CD4-positive, alpha-beta T cell treated with Interleukin-17A for 1 hour (primary cell): ENCODE measurements at places on chromosomes 5 and 9.
A peak's percentile ranks its signal among the peaks of the same experiment; 100 is the strongest.

DNA sequence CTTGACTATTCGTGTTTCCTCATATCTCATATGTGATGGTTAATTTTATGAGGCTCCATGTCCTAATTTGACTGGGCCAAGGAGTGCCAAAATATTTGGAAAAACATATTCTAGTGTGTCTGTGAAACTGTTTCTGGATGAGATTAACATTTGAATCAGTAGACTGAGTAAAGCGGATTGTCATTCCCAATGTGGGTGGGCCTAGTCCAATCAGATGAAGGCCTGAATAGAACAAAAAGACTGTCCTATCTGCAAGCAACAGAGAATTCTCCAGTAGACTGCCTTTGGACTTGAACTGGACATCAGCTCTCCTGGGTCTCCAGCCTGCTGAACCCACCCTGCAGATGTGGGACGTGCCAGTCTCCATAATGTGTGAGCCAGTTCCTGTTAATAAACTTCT, 13.5 kb upstream of the SLCO4C1 start:
- DNase-seq: no peak

DNA sequence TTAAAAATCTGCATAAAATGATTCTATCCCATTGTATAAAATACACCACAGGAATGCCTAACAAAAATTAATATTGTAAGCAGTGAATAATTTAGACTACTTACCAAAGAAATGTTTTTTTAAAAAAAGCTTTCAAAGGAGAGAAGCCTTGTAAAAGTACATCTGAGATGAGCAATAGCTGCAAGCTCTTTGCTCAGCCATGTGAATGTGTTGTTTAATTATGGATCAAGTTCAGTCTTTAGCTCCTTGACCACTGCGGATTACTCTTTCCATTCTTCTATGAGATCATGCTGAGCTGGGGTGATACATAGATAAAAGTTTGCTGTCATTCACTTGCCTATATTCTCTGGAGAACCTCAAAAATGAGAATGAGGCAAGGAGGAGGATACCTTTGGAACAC, 782.4 kb upstream of the ZNF608 start:
- DNase-seq: no peak

- DNase-seq: no peak
These were observed 8.3 kb downstream of the AHRR start for GRCh38 chr5:329768-330167.

DNA sequence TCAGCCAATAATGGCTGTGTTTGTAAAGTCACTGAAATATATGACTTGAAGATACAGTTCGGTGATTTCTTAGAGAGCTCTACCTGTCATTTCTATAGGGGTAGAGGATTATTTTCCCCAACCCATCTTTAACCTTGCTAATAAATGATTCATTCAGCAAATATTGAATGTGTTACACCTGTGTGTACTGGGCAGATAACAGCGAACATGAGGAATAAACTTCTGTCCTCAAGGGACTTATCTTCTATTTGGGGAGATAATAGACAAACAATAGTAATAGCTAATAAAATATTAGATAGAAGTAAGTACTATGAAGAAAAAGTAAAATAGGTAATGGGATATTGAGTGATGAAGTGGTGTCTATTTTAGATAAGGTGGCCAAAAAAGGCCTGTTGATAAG, 9.3 kb downstream of the TTC23L start:
- no peak for DNase-seq

- no peak for DNase-seq
These were observed 97.1 kb upstream of the APC start for GRCh38 chr5:112640546-112640945.

DNA sequence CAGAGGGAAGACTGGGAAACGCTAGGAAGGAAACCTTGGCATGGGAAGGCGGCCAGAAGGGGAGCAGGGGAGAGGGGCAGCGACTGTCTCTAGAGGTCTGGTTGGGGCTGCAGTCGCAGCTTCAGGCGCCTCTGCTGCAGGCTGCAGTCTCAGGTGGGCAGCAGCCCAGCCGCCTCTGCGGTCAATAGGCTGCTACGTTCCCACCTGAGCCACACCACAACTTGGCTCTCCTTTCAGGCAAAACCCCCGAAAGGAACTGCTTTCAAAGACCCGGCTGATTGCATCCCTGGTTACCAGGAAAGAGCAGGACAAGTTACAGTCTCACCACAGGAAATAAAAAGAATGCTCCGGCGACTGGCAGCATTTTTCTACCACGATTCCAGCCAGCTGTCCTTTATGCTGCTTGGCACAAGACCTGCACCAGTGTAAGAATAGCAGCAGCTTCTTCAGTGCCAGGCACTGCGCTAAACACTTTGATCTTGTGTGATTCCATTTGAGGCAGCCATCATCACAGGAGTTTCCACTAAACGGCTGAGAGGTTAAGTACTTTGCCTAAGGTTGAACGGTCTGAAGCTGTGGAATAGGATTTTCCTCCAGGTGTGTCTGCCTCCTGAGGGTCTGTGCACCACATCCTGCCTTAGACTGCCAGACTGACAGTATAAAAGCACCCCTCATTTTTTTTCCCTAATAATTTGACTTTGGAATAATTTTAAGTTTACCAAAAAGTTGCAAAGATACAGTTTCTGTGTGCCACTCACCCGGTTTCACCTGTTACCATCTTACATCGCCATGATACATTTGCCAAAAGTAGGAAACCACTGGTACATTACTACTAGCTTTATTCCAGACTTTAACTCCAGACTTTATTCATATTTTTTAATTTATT, 7.5 kb downstream of the RPS14 start:
- no peak for DNase-seq

- no peak for DNase-seq
These were observed 78.7 kb downstream of the SNCAIP start for GRCh38 chr5:122390694-122391093.

- no peak for DNase-seq
These were observed 3.4 kb downstream of the COL5A1 start for GRCh38 chr9:134644725-134645606.

- no peak for DNase-seq
These were observed 614.5 kb downstream of the MAT2B start for GRCh38 chr5:164119806-164120447.

DNA sequence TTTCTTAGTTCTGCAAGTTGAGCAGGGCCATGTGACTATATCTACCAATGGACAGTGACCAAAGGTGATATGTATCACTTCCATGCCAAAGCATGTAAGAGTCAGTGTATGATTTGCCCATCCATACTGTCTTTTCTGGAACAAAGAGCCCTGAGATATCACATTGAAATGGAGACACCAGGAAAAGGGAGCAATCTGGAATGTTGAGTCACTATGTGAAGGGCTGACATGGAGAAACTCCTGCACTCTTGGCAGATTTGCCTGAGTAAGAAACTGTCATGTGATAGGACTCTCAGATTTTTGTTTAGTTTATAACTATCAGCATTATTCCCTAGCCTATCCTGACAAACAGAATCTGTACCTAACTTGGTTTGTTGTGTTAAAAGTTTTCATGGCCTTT, 29.8 kb upstream of the TMEM161B start:
- no peak for DNase-seq

DNA sequence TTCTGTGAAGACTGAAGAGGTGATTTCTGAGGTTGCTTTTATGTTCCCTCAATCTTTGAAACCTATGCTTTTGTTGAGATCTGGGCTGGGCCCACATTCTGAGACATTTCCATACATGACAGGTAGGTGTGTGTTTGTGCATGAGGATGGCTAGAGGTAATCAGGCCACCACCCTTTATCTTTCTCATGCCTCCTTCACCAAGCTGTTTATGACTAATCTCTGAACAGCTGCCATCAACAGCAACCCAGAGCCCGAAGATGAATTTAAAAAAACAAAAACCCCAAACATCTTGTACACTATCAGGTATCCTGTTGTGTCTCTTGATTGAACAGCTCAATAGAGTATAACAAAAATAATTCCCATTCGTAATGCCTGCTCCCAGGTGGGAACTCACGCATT, 12.6 kb upstream of the C5orf46 start:
- no peak for DNase-seq

GRCh38 chr9:16656432-16657169, 213.9 kb downstream of the BNC2 start:
- no peak for DNase-seq

- DNase-seq: no peak
These were observed 35.3 kb downstream of the ERBIN start for GRCh38 chr5:65961633-65962032.

DNA sequence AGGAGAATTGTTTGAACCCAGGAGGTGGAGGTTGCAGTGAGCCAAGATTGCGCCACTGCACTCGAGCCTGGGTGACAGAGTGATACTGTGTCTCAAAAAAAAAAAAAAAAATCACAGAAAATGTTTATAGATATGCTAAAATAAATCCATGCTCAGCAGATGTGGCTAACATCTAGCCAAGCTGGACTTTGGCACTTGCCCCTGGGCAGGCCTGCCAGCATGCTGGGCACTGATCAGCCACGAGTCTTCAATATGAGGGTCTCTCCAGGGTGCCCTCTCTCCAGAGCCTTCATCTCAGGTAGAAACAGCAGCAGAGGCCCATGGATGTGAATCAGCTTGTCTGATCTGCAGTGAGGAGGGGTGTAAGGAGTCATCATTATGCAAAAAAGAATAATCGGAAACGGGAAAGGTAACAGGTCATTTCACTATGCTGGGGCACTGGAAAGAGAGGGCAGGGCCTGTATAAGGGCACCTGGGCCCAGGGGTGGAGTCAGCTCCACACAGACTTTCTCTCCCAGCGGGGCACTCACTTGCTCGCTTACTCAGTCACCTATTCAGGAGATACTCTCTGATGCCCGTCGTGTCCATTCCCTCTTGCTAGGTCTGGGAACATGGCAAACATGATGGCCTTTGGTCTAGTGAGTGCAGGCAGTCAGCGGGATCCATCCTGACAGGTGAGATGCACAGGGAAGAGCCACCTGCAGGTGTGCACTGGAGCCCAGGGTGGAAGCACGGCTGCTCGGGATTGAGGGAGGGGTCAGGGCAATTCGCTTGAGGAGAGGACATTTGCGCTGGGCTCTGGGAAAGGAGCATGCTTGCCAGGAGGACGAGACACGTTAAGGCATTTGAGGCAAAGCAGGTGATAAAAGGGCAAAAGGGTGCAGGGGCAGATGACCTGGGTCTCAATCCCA, 17.1 kb downstream of the RNF44 start:
- no peak for DNase-seq

DNA sequence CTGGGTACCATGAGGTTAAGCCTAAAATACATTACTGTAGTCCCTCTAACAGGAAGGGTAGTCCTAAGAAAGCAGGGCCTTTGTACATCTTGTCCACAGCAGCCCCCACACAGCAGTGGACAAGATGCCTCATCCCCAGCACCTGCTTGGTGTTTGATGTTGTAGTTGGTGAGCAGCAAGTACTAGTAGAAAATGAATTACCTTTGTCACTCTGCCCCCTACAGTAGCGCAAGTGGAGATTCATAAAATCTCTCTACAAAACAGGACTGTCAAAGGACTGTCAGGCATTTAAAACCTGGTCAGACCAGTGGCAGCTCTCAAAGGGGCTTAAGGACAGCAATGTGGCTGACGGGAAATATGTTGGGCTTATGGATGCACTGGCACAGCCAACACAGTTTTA, 122.5 kb downstream of the TMEM174 start:
- DNase-seq: no peak

- no peak for DNase-seq
These were observed 150.1 kb upstream of the OTULINL start for GRCh38 chr5:14431534-14431933.

- peak; percentile 53 for DNase-seq
These were observed 84.8 kb downstream of the MVB12B start for GRCh38 chr9:126411225-126411947.

- no peak for DNase-seq
These were observed 184.8 kb downstream of the PBX3 start for GRCh38 chr9:125932012-125932411.

DNA sequence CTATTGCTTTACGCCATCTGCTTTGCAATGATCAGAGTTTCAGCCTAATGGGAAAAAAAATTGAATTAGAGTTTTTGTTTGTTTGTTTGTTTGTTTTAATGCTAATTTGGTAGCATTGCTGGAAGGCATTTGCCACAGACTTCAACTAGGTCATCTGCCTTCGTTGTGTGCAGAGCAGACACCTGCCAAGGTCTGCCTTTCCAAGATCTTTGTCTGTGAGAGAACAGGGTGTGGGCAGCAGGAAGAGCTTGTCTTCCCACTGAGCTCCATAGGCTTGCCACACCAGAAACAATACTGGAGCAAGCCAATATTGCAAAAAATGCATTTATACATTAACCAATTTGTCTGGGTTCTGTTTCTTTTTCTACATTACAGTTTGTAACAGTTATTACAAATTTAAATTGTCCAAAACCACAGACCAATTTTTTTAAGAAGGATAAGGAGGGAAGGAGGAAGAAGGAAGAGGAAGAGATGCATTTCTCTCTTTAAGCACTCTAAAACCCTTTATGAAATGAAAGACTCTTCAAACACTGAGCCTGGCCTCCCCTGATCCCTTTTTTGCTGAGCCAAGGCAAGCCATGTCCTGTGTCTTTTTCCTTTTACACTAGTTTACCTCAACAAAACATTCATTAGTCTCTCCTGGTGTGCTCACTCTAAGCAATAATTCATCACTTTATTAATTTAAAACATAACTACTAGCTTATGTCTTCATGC, 210.5 kb downstream of the SNX18 start:
- DNase-seq: no peak

DNA sequence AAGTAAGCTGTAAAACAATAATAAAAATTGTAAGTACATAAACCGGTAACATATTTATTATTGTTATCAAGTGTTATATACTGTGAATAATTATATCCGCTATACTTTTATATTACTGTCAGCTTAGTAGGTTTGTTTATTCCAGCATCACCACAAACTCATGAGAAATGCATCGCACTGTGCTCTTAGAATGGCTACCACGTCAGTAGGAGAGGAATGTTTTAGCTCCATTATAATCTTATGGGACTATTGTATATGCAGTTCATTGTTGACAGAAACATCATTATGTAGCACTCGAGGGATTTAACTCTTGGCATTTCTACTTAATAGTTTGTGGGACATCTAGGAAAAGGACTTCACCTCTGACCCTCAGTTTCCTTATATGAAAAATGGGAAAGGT, 16.4 kb downstream of the SLC12A2 start:
- no peak for DNase-seq

DNA sequence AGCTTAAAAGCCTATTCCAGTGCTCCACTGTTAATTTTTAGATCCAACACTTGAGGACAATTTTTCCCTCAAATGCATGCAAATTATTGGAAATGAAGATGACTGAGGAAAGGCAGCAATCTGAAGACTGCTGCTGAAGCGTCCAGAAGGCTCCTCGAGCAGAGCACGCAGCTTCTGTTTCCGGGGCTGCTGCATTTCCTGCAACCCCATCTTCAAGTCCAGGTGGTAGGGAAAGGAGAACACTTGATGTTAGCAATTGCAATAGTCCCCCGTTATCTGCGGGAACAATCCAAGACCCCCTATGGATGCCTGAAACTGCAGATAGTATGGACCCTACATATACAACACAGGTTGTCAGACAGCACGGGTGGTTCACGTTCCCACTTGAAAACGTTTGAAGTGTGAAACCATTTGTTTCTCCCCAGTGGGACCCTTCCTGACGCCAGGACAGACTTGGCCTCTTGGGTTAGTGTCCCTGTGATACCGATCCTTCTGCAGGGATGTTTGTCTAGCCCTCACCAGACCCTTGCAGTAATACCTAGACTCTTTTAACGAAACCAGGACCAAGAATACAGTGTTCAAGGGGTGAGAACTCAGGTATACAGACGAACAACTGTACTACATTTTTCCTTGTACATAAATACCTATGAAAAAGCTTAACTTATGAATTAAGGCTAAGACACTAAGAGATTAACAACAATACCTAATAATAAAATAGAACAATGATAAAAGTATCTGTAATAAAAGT, 152.3 kb downstream of the HSD17B3 start:
- DNase-seq: peak; percentile 9

GRCh38 chr5:171427318-171428167, 8.1 kb downstream of the FGF18 start:
- no peak for DNase-seq
